ENCODE measurements at places on chromosomes 6 and 20. TPM values are rescaled to one million over a fixed set of nuclear protein-coding genes. Genes with fewer than 3 reads are reported as not detected.

GRCh38 chr6:82987951-82988350 lies 77.7 kb downstream of the UBE3D start:
- no peaks in the 10 kb centered on the region for H3K4me1 ChIP-seq
- no peak overlapping the region for H3K27ac ChIP-seq
- no peak for DNase-seq
- H3K36me3 ChIP-seq: no peaks in the 10 kb centered on the region

DNA sequence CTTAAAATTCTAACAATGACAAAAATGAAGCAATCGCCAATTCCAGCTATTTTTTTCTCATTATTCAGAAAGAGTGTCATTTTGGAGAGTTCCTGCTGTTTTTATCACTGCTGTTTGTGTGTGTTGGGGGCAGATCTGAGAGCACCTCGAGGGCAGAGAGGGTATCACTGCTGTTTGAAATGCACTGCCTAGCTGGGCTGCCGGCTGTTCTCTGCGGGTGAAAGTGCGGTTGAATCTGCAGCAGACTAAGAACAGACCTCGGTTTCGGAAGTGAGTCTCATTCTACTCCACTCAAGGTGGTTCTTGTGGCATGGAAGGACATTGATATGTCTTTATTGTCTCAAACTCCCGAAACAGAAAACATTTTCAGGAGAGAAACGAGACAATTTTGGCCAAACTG lies 18.3 kb downstream of the INSM1 start:
- no peaks in the 10 kb centered on the region for H3K36me3 ChIP-seq
- H3K27ac ChIP-seq: no peak overlapping the region
- no peaks in the 10 kb centered on the region for H3K27me3 ChIP-seq
- DNase-seq: no peak

DNA sequence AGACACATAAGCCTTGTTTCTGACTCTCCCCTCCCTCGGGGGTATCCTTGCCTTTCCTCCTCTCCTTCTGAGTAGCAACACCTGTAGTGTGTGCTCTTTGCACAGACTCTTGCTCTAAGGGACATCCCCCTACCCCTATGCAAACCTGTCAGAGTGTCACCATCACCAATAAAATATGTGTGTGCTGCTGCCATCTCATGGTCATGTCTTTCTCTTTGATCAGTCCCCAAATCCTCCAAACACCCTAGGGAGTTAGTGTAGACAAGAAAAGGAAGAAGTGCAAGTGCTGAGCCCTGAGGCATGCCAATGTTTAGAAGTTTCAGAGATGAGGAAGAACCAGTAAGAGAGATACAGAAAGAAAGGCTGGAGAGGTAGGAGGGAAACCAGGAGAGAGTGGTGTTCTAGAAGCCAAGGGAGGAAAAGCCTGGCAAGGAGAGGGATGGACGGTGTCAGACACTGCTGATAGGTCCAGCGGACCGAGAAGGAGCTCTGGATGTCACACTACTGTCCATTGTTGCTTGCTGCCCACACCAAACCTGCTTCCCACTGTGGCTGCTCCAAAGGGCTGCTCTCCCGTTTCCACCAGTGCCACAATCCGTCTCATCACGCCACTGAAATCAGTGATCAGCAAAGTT lies 16.4 kb downstream of the TRMT6 start:
- H3K27me3 ChIP-seq: no peaks in the 10 kb centered on the region
- H3K36me3 ChIP-seq: no peaks in the 10 kb centered on the region
- H3K4me3 ChIP-seq: no peak overlapping the region
- no peaks in the 10 kb centered on the region for H3K4me1 ChIP-seq
- H3K27ac ChIP-seq: no peak overlapping the region
- DNase-seq: no peak

GRCh38 chr6:16196984-16197546 lies 41.3 kb upstream of the GMPR start:
- H3K27me3 ChIP-seq: no peaks in the 10 kb centered on the region
- H3K4me3 ChIP-seq: no peak overlapping the region
- H3K27ac ChIP-seq: no peak overlapping the region
- no peak for DNase-seq

DNA sequence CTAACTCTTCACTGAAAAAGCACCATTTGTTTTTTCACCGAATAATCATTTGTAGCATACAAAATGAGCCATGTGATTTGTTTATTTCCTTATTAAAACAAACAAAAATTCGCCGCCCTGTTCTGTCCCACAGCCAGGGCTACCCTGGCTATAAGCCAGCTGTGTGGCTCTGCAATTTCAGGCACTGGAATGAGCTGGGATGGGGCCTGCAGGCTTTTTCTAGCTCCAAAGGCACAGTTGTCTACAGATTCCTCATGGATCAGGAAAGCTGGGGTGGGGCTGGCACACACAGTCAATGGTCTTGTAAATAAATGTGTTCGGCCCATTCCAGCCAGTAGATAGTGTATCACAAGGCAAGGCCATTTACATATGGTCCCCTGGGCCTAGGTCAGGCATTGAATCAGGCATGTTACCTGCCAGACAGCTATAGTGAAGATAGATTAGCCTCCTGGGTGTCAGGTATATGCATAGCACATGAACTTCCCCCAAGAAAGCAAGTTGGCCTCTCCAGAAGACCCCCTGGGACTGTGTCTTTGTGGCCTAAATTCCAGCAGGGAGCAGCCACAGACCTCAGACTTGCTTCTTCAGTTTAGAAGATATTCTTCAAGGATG lies 608.9 kb downstream of the MAFB start:
- H3K4me3 ChIP-seq: no peak overlapping the region
- no peak for DNase-seq
- H3K27ac ChIP-seq: no peak overlapping the region
- no peaks in the 10 kb centered on the region for H3K36me3 ChIP-seq
- H3K4me1 ChIP-seq: no peaks in the 10 kb centered on the region

DNA sequence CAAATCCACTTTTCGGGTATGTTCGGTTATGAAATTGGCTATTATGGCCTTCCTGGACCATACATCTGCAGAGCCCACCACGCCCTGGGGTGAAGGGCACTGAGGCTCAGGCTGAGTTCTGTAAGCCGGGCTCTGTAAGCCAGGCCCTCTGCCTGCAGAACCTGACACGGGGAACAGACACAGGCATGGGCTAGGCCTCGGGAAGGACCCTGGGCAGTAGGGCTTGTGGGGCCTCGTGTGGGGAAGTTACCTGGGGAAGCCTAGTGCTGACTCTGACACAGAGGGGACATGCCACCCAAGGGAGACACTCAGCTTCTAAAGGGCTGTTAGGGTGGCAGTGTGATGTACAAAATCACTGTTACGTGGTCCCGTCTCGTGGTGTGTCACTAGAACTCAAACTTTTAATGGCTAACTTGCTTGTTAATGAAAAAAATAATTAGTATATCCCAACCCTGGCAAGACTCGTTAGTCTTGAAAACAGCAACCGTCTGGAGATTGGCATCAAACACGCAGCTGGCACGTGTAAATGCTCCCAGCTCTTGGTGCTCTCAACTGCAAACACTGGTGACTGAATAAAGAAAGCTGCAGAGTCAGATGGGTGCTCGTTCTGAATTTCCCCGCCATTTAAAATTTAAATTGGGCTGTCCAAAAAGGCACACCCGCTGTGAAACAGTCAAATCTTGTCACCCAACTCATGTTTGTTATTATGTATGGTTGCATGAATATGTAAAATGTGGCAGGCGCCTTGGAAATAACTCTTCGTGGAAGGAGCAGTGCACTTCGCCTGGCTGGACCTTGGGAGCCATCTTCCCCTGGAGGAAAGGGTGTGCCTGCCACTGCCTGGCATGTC lies 23.6 kb upstream of the TCFL5 start:
- H3K4me3 ChIP-seq: no peak overlapping the region
- no peak for DNase-seq
- no peaks in the 10 kb centered on the region for H3K27me3 ChIP-seq
- H3K27ac ChIP-seq: no peak overlapping the region
- H3K4me1 ChIP-seq: no peaks in the 10 kb centered on the region
- no peaks in the 10 kb centered on the region for H3K36me3 ChIP-seq

The CLVS2 gene
- 0.15 TPM for total RNA-seq

The TPBG gene
- 0.42 TPM for total RNA-seq

The AFG1L gene
- 2.0 TPM for total RNA-seq

The ASIP gene
- not detected for total RNA-seq

The SLC2A10 gene
- 45.3 TPM for total RNA-seq

The TULP4 gene
- 33.7 TPM for total RNA-seq

The PACSIN1 gene
- total RNA-seq: 0.37 TPM
